ENCODE measurements at places on chromosomes 16 and 17.
A peak's percentile ranks its signal among the peaks of the same experiment; 100 is the strongest.

DNA sequence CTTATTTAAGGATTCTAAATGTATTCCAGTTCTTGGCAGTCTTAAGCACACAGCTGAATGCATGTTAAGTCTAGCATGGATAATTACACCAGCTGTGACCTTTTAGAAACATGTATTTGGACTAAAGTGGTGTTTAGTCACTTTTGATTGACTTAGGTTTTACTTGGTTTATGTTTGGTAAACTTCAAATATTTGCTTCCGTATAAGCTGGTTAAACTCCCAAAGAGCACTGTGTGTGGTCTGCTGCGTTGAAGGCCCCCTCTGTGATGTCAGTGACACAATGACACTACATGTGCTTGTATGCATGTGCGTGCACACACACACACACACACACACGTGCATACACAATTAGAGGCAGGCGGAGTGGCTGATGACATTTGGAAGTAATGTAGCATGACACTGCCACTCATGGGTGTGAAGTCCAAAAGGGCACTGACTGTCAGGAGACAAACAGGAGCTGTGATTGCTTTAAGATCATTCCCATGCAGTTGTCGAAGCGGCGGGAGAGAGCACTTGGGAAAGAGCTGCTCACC, 156.1 kb upstream of the CDH13 start:
- DNase-seq, result no peak

DNA sequence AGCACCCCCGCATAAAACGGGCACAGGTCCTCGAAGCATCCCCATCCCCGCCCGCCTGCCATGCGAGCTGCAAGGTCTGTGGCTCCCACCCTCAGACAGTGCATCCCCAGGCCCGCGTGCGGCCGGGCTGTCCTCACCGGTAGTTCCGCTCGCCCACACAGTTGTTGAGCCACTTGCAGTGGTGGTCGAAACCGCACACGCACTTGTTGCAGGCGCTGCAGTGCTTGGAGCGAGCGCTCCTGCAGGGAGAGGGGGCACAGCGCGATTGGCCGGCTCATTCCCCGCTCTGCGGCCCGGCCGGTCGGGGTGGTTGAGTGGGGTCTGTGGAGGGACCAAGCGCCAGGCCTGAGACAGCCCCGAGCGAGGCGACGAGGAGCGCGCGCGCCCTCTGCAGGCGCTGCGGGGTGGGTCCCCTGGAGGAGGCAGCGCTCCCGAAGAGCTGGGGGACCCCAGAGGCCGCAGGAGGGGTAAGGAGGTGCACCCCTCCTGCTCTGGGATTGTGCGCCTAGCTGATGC, 6.0 kb upstream of the TPPP3 start:
- peak; percentile 48 for DNase-seq

DNA sequence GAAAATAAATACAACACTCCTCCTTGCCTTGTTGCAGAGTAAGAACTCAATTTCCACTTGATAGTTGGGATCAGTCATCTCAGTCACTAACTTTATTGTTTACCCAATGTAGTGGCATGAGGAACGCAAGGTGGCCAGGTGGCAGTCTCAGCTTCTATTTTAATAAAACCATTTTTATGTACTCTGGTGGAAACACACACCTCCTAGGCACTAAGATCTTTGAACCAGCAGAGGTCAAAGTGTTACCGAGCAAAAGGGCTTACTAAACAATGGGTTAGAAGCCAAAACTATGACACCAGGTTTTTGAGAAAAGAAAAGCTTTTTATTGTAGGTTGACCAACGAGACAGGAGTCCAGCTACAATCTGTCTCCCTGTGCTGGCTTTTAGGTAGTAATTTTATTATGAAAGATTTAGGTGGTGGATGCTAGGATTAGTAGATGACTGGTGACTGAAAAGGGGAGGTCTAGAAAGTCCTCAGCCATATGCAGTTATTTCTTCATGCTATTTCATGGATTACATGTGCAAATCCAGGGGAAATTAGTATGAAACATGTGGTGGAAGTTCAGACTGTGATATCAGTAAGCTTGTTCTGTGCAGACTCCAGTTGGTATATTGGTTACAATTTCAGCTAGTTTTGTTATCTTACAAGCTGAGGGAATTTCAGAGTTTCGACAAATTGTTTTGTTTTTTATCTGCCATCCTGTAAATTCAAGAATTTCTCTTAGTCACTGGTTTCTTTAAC, 122.3 kb downstream of the PCTP start:
- no peak for DNase-seq

DNA sequence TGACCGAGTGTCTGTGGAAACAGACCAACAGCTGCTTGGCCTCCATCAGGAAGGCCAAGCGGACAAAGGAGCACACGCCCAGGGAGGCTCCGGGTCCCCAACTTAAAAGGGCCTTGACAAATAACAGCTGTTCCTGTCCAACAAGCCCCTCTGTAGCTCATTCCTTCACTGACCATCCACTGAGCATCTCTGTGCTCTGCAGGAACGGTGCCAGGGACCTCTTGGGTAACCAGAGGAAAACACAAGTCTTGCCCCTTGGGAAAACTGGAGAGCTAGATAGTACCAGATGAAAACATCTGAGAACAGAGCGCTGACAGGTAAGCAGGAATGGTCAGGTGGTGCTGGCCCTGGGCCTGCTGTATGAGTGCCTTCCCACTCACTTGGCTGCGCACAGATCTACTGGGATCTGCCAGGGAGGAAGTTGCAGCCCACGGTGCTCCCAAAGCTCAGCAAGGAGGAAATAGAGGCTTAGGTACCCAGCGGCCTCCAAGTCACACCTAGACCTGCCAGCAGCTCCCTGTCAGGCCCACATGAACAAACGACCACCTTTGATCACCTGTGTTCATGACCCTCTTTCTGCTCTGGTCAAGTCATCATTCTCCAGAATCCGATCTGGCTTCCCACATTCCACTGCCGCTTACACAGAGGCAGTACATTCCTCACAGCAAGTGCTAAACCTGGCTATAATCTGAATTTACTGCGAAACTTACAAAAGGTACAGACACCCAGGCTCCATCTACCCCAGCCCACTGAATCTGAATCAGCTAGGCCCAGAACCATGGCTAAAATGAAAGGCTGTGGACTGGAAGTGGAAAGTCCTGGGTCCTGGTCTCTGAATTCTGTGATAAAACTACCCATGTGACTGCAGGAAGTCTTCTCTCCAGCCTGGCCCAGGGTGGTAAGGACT, 12.5 kb downstream of the DCAKD start:
- no peak for DNase-seq

- DNase-seq, result no peak
These were observed 273.2 kb downstream of the CDH8 start for GRCh38 chr16:61763013-61763412.

DNA sequence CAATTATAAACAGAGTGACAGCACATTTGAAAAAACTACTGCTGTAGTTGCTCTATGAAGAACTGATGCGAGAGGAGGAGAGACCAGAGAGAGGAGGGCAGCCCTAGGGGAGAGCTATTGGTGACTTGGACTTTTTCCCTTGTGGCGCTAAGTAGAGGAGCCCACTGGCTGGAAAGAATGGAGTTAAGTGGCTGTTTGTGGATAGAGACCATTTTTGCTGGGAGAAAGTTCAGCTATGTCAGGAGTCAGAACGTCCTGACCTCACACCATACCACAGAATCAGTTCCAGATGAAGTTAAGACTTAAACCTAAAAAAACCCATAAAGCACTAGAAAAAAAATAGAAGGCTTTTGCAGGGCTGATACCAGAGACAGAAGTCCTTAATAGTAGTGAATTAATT, 2.0 kb downstream of the POLR2A start:
- DNase-seq, result no peak

DNA sequence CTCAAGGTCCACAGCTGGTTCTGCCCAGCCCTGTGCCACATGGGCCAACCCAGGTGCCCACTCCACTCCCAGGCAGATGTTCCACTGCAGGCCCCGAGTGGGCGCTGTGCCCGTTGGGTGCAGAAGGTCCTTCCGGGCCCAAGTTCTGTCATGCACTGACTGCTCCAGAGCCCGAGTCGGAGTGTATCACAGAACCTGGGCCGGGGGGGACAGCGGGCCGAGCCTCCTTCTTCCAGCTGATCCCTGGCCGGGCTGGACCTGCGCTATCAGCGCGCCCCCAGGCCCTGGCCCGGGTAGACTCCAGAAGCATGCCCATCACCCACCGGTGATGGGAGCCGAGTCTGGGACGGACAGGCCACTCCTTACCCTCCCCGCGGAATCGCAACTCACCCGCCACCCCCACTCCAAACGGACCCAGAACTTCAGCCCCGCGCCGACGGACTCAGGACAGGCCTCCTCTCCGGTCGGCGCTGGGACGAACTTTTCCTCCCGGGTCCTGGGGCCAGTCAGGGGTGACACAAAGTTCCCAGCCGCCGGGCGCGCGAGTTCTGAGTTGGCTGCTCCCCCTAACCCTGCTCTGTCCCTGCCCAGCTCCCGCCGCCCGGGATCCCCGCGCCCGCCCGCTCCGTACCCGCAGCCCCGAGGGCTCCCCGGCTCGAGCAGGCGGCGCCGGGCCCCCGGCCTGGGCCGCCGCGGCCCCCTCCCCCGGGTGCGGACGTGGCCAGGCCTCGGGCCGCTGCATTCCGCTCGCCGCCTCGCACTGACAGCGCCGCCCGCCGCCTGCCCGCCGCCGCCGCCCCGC, at the start of gene COPZ2:
COPZ2 (minus strand) TSS at position 762 of the 802 bp plus-strand sequence; CDS start at position 742, 20 bp downstream.
- DNase-seq, result peak; percentile 57

GRCh38 chr17:58666858-58667267, 25.0 kb downstream of the TEX14 start:
- peak; percentile 37 for DNase-seq

GRCh38 chr17:29021226-29021625, 15.4 kb upstream of the SEZ6 start:
- no peak for DNase-seq

- peak; percentile 72 for DNase-seq
These were observed 5.2 kb downstream of the PECAM1 start for GRCh38 chr17:64385187-64386083.

- DNase-seq, result no peak
These were observed at the start of gene PIPOX for GRCh38 chr17:29042679-29043538. Gene PIPOX (plus strand): TSS chr17:29043141. CDS start chr17:29043226, 85 bp downstream.

GRCh38 chr16:56362057-56362655, 63.2 kb downstream of the AMFR start:
- no peak for DNase-seq

DNA sequence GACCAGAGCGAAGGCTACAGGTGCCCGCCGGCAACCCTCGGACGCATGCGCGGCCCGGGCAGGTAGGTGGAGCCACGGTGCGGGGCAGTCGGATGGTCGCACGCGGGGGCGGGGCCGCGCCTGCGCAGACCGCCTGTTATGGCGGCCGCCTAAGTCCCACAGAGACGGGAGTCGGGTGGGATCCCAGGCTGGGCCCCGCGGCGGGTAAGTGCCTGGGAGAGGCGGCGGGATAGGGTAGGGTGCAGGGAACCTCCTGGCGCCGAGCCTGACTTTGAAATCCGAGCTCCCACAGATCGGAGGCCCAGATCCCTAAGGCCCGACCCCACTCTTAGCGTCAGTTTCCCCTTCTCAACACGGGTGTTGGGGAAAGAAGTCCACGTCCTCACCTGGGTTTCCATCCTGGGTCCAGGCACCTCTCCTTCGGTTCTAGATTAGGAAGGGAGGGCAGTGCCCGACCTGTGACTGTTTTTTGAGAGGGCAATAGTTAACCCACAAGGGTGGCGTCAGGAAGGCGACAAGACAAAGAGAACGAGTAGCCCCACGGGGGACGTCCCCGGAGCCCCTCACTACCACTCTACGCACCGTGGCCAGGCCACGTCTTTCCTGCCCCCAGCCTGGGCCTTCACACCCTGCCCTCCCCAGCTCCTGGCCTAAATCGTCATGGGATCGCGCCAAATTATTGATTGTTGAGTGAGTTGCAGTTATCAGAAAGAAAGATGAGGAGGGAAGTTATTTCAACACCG, at the start of gene METTL22:
METTL22 (plus strand) TSS at position 127 of the 743 bp plus-strand sequence. CDS start 3,968 bp downstream, outside the sequence.
- DNase-seq, result peak; percentile 93

All from activated CD4-positive, alpha-beta T cell treated with anti-CD3 and anti-CD28 coated beads, Interleukin-2, amount 50 U/mL, for 16 hours (primary cell).